ENCODE measurements at places on chromosomes 2 and 18. TPM values are rescaled to one million over a fixed set of nuclear protein-coding genes. Genes with fewer than 3 reads are reported as not detected.

GRCh38 chr2:229137066-229137465 lies 134.0 kb downstream of the PID1 start:
- no peak for DNase-seq

DNA sequence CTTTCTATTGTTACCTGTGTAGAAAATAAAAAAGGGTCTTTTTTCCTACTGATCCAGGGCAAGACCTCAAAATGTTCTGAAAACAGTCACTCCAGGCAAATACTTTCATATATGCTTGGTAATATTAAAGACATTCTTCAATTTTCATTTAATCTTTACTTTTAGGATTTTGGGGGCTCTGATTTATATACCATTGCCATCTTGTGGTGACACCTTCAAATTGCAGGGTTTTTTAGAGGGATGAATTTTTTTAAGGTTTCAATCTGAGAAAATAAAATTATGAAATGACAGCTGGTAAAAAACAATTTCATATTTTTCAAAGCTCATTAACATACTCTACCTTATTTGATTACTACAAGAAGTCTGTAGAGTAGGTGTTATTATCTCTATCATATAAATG lies 26.8 kb downstream of the MAPK4 start:
- no peak for DNase-seq

GRCh38 chr18:36535202-36535935 lies 237.9 kb downstream of the FHOD3 start:
- no peak for DNase-seq

DNA sequence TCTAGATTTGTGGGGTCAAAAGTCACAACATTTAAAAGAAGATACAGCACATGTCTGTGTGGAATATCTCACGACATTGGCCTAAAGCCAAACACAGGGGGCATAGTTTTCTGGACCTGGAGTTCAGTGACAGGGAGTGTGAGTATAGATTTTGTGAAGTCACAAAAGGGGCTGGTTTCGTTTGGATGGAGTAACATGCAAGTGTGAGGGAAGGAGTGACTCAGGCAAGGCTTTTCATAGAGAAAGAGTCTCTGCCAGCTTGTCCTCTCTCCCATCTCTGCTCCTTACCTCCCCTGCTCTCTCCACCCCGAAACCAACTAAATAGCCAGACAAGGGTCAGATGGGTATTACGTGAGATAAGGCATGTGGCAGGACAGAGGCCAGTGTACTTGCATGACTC lies 3.7 kb upstream of the EPAS1 start:
- DNase-seq = no peak

DNA sequence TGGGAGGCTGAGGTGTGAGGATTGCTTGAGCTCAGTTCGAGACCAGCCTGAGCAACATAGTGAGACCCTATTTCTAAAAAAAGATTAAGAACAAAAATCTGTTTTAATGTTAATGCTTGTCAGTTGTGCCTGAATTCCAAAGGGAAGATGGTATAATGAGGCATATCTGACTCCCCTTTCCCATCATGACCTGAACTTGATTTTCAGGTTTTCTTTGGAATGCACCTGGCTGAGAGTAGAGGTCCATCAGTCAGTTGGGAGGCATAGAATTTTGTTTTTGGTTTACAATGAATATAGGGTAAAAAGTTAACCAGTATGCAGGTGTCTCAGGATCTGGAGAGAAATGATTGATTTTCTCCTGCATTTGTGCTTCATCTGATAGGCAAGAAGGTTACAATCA lies 20.4 kb downstream of the RPIA start:
- no peak for DNase-seq

DNA sequence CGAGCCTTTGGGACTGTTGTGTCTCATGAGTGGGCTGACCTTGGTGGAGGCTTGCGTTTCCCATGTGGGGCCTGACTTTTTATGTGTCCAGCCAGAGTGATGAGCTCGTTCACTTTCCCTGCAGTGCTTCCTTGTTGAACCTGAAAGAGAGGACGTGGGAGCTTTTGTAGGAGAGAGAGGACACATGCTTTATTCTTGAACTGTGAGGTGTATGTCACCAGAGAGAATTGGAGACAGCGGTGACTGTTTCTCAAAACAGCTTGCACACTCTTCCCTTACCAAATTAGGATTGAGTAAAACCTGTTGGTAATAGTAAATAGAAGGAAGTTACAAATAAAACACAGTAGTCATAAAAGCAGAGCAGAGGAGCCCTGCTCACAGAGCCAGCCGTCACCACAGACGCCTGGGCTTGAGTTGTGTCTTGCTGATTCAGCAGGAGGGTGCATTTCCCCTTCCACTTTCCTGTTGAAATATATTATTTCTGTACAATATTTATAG lies 60.7 kb downstream of the INPP4A start:
- no peak for DNase-seq

- DNase-seq = no peak
These were observed 82.7 kb downstream of the LONRF2 start for GRCh38 chr2:100239486-100240210.

DNA sequence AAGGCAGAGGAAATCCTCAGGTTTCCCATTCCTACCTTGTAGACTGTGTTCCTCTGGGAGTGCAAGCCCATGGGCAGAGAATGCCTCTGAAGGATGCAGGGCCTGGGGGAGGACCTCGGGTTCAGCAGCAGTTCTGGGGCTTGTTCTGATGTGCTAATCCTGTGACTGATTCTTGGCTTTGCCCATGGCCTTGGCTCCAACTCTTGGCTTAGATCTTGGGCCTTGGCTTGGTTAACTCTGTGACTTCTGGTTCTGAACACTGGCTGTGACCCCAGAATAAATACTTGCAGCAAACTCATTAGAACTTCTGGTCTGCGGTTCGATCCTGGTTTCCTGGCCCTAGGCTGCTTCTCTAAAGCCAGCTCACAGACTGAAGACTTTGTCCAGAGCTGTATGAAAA lies 366.9 kb upstream of the ZEB2 start:
- no peak for DNase-seq

GRCh38 chr2:16134436-16135165 lies 194.3 kb downstream of the MYCN start:
- no peak for DNase-seq

- no peak for DNase-seq
These were observed 102.3 kb upstream of the RFX8 start for GRCh38 chr2:101577173-101577572.

- DNase-seq = no peak
These were observed 77.4 kb upstream of the ZCCHC2 start for GRCh38 chr18:62445386-62445917.

DNA sequence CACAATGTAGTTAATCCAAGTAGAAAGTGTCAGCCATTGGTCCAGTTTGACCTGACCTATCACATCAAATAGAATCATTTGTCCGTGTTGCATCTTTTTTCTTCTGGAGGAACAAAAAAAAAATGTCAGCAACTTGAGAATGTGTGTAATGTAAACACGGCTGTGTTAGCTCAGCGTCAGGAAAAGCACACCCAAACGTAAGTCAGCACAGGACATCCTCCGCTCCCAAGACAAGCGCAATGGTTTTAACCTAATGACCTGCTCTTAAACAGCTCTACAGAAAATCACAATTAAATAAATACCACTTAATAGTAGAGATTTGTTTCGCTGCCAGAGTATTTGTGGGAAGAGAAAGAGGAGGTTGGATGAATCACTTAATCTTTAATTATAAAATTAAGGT lies 59.4 kb downstream of the OSR1 start:
- DNase-seq = no peak

DNA sequence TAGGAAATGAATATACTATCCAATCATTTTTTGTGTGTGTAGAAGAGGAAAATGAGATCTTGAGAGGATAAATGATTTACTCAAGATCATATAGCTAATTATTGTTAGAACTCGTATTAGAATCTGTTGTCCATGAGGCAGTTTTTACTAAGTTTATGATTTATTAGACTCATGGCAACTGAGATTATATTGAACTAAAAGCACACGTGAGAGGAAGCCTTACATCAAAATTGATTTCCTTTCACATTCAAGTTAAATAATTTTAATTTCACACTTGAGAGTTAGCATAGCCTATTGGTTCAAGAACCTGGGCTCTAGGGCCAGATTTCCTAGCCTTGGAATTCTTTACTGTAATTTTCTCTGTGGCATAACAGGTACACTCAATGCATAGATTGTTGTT lies 552.3 kb downstream of the ERBB4 start:
- no peak for DNase-seq

- DNase-seq = no peak
These were observed 22.0 kb downstream of the NTSR2 start for GRCh38 chr2:11647834-11648600.

DNA sequence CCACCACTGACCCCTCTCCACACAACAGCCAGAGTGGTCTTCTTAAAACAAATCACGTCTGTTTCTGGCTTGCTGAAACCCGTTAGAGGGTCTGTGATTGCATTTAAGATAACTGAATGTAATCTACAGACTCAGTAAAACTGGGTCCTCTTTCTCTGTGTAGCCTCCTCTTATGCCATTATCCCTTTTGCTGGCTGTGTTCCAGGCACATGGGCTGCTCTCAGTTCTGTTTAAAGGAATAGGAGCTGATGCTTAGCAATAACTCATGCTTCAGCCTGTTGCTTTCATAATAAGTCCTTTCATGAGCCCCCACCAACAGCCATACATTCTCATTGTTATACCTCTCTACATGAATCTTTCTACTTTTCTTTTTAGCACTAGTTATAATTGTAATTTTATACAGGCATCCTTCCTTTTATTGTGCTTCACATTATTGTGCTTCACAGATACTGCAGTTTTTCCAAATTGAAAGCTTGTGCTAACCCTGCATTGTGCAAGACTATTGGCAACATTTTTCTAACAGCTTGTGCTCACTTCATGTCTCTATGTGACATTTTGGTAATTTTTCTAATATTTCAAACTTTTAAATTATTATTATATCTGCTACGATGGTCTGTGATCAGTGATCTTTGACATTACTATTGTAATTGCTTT lies 782.6 kb downstream of the MBD2 start:
- no peak for DNase-seq

DNA sequence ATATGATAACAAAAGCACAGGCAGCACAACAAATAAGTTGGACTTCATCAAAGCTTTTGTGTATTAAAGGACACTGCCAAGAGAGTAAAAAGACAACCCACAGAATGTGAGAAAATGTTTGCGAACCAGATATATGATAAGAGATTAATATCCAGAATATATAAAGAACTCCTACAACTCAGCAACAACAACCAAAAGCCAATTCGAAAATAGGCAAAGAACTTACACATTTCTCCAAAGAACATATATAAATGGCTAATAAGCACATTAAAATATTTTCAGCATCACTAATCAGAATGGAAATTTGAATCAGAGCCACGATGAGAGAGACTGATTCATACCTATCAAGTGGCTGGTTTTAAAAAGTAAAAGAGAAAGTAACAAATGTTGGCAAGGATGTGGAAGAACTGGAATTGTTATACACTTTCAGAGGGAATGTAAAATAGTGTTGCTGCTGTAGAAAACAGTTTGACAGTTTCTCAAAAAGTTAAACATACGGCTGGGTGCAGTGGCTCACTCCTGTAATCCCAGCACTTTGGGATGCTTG lies 25.2 kb downstream of the EPB41L5 start:
- no peak for DNase-seq

- peak; percentile 25 for DNase-seq
These were observed 44.7 kb upstream of the ZFP36L2 start for GRCh38 chr2:43270930-43271615.

DNA sequence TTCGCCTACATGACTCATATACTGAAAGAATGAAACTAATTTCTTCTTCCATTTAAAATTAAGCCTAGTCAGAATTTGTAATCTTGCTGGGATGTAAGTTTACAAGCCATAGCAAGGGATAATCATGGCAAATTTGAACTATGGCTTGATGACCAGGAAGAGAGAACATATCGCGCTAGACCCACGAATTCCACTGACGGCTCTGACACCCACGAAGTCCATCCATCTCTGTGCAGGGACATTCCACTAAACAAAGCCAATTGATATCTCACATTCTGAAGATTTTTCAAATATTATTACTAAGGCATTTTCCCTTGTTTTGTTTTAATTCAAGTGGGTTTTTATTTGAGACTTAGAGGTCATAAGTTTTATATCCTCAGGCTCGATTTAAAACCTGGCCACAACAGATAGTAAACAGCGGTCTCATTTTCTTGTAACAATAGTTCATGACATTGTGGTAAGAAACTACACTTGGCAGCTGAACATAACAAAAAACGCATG lies 113.0 kb downstream of the QPCT start:
- peak; percentile 42 for DNase-seq

- peak; percentile 34 for DNase-seq
These were observed 215.8 kb upstream of the ACVR2A start for GRCh38 chr2:147628971-147629421.

GRCh38 chr2:158602027-158602426 lies 145.3 kb downstream of the PKP4 start:
- DNase-seq = no peak

- no peak for DNase-seq
These were observed 6.1 kb downstream of the MAB21L4 start for GRCh38 chr2:240889601-240890560.

GRCh38 chr2:222456479-222457077 lies 32.2 kb downstream of the SGPP2 start:
- no peak for DNase-seq

The SNORC gene
- 0.32 TPM for total RNA-seq

The ANKRD36B gene
- total RNA-seq = 18.7 TPM

The CFAP53 gene
- not detected for total RNA-seq

The CRYGD gene
- not detected for total RNA-seq

The CHRND gene
- total RNA-seq = 7.1 TPM

The ACTG2 gene
- 2.3 TPM for total RNA-seq

The MRPS9 gene
- total RNA-seq = 24.3 TPM

All from LHCN-M2 (cell line).